ENCODE measurements at places on chromosomes 6 and 20.

DNA sequence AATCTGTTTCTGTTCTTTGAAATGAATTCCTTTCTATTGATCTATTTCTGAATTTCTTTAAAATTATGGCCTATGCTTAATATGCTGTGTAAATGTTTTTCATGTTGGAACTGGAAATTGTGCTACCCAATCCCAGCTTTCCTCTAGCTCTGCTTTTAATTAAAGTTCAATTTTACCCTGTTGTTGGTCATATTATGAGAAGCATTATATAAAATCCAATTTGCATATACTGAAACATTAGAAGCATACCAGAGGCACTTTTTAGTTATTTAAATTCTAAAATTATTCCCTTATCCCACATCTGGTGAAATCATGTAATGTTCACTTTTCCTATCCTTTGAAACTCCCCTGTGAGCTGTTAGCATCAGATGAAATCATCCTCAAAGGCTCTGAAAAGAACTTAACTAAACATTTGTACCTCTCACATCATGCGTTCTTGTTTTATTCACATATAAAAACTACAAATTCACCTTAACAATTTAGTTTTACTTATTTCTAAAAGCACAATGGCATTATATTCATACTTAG lies 160.6 kb upstream of the COL21A1 start:
- no peak for DNase-seq

DNA sequence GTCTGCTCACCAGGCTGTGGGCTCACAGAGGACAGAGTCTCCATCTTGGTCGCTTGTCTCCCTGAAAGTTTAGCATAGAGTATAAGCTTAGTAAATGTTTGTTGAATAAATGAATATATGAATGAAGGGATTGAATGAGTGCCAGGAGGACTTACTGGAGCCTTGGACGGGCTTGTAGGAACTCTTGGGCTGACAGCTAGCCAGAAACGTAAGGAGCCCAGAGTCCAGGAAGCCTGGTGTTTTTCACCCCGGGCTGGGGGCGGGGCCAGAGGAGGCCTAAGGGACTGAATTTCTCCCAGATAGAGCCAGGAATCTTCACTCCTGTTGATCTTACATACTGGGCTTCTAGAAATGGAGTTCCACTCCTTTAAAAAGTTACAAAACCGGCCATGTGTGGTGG lies 68.5 kb upstream of the SRSF6 start:
- DNase-seq, result no peak

- DNase-seq, result no peak
Measured at GRCh38 chr6:136249336-136249735, 775 bp downstream of the MTFR2 start.

DNA sequence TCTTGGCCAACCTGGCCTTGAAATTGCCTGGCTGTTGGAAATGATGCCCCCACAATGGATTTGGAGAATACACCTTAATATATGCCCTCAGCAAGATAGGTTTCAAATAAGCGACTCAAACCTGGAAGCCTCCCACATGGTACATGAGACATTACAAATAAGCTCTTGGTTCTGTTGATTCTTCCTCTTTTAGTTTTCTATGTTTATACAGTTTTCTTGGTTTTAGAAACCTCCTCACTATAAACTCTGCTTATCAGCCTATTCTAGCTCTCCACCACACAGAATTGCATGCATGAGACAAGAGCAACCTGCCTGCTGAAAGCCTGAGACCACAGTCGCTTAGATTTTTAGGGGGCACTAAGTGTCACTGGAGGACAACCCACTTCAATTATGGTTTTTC lies 108.8 kb upstream of the PREP start:
- no peak for DNase-seq

- no peak for DNase-seq
Measured at GRCh38 chr6:159203304-159204005, 34.3 kb downstream of the FNDC1 start.

- no peak for DNase-seq
Measured at GRCh38 chr6:13001927-13002326, 285.4 kb downstream of the PHACTR1 start.

DNA sequence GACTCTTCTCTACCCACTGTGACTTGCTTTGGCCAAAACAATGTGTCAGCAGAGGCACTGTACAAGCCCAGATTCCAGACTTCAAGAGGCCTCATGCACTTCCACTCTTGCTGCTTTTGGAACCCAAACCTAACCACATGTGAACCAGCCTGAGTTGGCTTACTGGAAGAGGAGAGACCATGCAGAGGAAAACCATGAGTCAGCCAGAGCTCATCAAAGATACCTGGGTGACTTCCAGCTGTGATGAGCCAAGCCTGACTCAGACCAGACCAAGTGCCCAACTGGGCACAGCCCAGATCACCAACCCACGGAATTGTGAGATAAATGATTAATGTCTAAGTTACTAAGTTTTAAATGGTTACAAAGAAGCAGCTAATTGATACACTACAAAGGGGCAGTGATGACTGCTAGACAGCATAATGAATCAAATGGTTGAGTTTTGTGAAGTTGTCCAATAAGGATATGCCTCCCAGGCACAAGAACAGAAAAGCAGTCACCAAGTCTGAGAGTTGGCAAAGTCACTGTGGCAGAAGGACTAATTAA lies 16.2 kb upstream of the BEND6 start:
- DNase-seq, result no peak

GRCh38 chr6:32177183-32177787 lies 920 bp upstream of the RNF5 start:
- no peak for DNase-seq

DNA sequence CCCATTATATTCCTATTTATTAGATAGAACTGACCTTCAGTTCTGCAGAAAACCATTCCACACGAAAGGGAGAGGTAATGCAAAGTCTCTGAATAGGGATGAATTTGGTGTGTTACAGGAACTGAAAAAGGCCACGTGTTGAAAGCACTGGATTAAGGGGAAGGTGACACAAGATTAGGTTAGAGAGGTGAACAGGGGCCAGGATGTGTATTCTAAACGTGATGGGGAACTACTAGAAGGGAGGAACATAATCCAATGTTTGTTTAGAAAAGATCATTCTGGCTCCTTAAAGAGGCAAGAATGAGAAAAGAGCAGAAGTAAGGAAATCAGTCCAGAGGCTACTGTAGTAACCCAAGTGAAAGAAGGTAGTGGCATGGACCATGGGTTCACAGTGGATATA lies 6.3 kb upstream of the ZKSCAN8 start:
- DNase-seq, result no peak

- no peak for DNase-seq
Measured at GRCh38 chr6:28693033-28693750, 167.5 kb downstream of the GPX5 start.

DNA sequence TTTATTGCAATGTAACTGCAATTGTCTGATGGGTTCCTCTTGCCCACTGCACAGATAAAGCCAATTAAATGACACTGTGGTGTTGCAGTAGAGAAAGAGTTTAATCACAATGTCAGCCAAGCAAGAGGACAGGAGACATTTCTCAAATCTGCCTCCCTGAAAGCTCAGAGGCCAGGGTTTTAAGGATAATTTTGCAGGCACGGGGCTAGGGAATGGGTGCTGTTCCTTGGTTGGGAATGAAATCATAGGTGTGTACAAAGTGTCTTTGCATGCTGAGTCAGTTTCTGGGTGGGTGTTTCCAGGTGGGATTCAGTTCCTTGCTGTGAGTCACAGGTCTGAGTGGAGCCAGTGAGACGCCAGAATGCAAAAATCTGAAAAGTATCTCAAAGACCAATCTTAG lies 271.4 kb downstream of the DOK5 start:
- no peak for DNase-seq

DNA sequence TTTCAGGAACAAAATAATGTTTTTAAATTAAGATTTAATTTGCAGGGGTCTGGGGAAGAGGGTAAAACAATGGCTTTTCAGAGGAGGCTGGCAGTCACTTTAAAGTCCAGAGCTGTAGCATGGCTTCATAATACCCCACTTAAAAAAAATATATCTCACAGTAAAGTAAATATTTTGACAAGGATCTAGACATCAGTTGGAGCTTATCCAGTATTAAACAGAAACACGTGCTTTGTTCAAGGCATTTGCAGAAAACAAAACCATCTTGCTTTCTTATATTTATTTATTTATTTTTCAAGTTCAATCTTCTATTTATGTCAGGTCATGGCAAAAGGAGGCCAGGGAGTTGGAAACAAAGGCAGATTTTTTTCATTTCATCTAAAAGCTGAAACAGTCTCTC lies 53.3 kb upstream of the PRL start:
- DNase-seq, result no peak

GRCh38 chr6:63649269-63649668 lies 13.7 kb downstream of the PHF3 start:
- no peak for DNase-seq

GRCh38 chr20:52404671-52405070 lies 213.1 kb upstream of the ZFP64 start:
- no peak for DNase-seq

DNA sequence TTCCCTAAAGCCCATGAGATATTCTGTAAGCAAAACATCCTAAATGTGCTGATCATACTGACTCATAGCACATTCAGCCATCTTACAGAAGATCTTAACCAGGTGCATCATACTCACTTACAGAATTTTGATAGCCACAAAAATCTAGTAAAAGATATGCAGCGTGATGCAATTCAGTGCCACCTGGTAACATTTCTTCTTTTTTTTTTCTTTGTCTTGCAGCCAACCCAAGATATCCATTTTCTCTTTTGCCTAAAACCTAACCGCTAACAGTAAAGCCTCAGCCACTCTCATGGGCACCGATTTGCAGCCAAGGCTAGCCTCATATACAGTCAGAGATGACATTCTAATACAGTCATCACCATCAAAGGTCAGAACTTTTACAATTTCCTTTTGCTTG lies 293.3 kb downstream of the HACE1 start:
- no peak for DNase-seq

DNA sequence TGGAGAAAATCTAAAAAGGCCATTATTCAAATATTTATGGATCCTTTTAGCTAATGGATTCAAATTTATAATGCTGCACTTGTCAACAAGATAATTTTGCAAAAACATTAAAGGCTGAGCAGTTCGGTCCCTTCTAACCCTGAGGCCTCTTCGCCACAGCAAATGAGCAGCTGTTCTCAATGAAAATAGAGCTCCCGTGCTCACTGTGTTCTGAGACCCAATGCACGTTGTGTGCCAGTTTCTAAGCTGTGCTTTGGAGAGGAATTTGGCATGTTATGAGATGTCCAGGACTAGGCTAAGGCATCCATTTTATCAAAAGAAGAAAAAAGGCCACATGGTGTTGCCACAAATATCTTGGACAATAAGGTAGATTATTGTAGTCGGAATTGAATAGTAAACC lies 220.1 kb upstream of the TSHZ2 start:
- no peak for DNase-seq

- no peak for DNase-seq
Measured at GRCh38 chr6:167485186-167485978, 160.5 kb downstream of the TTLL2 start.

DNA sequence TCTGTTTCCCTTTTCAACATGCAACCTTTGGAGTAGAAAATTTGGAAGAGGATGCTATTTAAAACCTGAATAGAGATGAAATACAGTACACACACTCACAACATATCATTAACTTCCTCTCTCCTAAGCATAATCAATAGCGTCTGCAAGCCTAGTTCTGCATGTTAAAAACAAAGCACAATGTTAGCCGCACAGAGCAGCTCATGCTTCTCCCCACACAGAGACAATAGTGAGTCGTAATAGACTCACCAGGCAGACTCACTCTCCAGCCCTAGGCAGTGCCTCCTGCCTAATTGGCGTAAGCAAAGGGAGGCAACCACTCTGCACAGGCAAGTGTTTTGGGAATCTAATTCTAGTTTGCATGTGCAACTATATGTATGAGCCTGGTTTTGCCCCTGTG lies 45.8 kb upstream of the ARID1B start:
- no peak for DNase-seq

DNA sequence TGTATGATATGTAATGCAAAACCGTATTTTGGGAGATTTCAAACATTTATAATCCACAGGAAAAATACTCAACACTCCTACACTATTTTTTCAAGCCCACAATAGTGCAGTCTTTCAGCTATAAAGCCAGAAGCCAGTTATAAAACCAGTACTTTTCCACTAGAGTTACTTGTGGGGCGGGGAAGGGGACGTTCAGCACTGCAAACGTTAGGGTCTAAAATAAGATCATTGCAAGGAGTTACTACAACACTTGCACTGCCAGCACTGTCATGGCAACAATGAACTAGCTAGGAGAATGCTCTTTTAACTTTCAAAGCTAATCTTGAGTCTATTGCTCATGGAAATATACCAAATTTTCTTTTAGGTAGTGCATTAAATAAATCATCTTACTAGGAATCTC lies 14.7 kb downstream of the SESN1 start:
- DNase-seq, result no peak

GRCh38 chr20:13220194-13220903 lies 725 bp upstream of the ISM1 start:
- peak; percentile 76 for DNase-seq

GRCh38 chr6:54768494-54768893 lies 78.1 kb upstream of the FAM83B start:
- no peak for DNase-seq

GRCh38 chr6:120938876-120939472 lies 395.3 kb downstream of the TBC1D32 start:
- DNase-seq, result no peak

DNA sequence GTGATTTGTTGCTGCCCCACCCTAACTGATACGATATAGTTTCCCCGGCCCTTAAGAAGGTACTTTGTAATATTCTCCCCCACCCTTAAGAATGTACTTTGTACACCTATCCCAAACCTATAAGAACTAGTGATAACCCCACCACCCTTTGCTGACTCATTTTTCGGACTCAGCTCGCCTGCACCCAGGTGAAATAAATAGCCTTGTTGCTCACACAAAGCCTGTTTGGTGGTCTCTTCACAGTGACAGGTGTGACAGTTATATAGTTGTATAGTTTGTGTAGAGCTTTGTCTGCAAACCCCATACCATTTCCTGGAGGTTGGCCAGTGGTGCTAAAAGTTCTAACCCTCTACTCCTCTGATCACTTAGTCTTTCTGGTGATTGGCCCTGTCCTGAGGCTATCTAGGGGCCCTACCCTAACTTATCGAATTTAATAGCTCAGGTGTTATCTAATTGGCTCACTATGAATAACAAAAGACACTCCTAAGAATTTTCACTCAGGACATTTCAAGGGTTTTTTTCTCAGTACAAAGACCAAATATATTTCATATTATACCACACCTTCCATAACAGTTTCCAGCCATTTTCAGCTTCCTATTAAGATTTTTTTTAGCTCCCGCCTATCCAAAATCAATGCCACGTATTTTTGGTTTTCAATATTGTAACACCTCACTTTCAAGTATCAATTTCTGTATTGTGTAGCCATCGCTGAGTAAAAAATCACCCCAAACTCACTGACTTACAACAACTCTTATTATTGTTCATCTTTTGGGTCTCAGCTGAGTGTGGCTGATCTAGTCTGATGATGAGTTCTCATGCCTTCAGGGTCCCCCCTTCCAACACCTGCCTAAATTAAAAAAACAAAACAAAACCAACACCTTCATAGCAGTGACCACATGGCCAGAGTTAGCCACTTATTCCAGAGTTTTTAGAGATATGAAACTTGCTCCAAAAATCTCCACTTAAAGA lies 9.8 kb upstream of the BTN1A1 start:
- DNase-seq, result no peak

DNA sequence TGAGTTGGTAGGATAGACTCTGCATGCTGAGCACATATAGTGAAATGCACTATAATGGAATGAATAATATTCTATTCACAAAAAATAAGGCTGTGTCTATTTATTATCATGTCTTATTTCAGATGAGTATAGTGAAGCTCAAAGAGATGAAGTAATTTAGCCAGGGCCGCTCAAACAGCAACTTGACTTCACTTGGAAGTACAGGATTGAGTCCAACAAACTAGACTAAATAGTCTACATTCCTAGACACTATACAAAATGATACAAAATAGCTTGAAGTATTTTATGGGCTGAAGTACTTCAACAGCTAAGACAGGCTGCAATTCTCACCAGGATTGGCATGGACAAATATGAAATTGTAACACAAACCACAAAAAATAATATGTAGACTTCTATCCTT lies 144.5 kb upstream of the DST start:
- no peak for DNase-seq
